ENCODE measurements at places on chromosomes 16 and 17.

GRCh38 chr17:39676198-39676819 is 8.1 kb downstream of the PNMT start:
- no peak for DNase-seq

GRCh38 chr17:11326492-11326891 is 85.5 kb downstream of the SHISA6 start:
- DNase-seq = no peak

DNA sequence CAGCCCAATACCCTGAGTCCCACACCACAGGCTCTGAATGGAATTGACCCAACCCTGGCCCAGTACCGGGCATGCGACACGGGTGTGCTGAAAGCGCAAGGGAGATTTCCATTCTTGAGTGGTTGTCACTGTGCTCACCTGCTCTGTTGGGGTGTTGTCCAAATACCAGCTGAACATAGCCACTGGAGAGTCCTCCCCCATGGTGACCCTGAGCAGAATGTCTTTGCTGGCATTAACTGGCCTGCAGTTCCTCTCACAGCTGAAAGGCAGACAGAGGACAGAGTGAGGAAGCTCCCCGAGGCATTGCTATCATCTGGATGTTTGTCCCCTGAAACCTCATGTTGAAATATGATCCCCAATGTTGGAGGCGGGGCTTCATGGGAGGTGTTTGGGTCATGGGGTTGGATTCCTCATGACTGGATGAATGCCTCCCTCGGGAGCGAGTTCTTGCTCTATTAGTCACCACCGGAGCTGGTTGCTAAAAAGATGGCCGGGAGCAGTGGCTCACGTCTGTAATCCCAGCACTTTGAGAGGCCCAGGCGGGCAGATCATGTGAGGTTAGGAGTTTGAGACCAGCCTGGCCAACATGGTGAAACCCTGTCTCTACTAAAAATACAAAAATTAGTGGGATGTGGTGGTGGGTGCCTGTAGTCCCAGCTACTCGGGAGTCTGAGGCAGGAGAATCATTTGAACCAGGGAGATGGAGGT is 57.3 kb upstream of the BCO1 start:
- peak; percentile 92 for DNase-seq

DNA sequence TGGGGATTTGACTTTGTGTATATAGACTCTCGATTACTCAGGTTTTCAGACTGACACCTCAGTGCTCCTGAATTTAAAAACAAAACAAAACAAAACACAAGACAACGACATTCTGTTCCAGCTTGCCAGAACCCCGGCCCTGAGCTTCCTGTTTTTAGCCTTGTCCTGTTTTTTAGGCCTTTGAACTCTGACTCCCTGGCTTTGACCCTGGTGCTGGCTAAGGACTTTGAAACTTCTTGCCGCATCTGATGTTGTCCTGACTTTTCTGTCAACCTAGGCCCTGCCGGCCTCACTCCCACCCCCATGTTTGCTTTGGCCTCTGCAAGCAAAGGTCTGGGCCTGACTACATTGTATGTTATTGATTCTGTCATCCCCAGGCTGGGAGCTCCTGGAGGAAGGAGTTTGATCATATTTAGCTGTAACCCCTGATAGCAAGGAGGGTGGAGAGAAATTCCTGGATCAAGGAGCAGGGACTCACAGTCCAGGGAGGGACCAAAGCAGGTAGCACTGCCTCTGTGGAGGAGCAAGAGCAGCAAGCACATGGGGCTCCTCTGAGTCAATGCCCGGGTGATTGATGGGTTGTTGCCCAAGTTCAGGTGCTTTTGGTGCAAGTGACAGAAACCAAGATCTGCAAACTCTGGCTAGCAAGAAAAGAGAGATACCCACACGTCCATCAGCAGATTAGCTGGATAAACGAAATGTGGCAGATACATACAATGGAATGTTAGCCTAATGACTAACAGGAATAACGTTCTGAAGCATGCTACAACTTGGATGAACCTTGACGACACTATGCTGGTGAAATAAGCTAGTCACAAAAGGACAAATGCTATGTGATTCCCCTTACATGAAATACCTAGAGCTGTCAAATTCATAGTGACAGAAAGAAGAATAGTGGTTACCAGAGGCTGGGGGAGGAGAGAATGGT is 7.7 kb downstream of the CCL16 start:
- no peak for DNase-seq

GRCh38 chr17:9116311-9116835 is 95.1 kb downstream of the NTN1 start:
- no peak for DNase-seq

- DNase-seq = no peak
These were observed 375.2 kb downstream of the SLC39A11 start for GRCh38 chr17:72717276-72717675.

- no peak for DNase-seq
These were observed 5.3 kb upstream of the C16orf74 start for GRCh38 chr16:85755929-85756768.

DNA sequence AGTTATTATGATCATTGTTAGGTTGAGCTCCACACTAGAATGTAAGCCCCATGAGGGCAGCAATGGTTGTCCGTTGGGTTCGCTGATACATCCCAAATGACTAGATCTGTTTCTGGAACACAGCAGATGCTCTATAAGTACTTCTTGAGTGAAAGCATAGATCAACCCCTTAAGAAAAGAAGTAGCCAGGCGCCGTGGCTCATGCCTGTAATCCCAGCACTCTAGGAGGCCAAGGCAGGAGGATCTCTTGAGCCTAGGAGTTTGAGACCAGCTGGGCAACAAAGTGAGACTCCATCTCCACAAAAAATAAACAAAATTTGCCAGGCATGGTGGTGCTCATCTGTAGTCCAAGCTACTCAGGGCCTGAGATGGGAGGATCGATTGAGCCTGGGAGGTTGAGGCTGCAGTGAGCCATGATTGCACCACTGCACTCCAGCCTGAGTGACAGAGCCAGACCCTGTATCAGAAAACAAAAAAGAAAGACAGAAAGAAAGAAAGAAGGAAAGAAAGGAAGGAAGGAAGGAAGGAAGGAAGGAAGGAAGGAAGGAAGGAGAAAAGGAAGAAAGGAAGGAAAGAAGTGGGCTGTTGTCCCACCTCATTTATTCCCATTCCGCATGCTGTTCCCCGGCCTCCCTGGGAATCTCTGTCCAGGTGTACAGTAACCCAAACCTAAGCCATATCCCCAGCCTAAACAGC is 54.4 kb upstream of the RPL38 start:
- no peak for DNase-seq
